HepG2 (cell line): ENCODE measurements at places on chromosomes 12 and 14. TPM values are rescaled to one million over a fixed set of nuclear protein-coding genes. Genes with fewer than 3 reads are reported as not detected.

GRCh38 chr14:91732859-91733477 is 1.1 kb upstream of the CATSPERB start:
- DNase-seq: no peak

GRCh38 chr12:16008421-16008824 is 97.3 kb downstream of the DERA start:
- DNase-seq: no peak

GRCh38 chr14:69711881-69712560 is 54.9 kb upstream of the SRSF5 start:
- no peak for DNase-seq

DNA sequence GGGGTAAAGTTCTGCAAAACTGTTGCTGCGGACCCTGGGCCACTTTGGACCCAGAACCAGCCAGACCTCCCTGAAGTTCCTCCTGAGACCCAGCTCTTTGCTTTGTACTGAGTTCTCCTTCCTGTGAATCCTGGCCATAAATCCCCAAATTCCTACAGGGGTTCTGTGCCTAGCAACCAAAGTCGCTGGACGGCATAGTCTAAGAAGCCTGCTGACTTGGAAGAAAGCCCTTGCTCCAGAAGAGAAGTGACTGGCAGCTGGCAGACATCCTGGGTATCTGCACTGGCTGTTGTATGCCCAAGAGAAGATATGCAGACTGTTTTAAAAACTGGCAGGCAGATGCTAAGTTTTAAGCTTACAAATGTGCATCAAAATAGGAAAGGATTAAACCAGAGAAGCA is 99.9 kb upstream of the SLC24A4 start:
- no peak for DNase-seq

- no peak for DNase-seq
Measured at GRCh38 chr12:104142543-104142942, 4.5 kb upstream of the NFYB start.

- peak; percentile 55 for DNase-seq
Measured at GRCh38 chr12:13223179-13223804, 26.8 kb downstream of the EMP1 start.

GRCh38 chr12:49345051-49345824 is 1.4 kb upstream of the DNAJC22 start:
- no peak for DNase-seq

GRCh38 chr12:43106355-43106754 is 445.6 kb downstream of the ADAMTS20 start:
- DNase-seq: no peak

The PROX2 gene
- total RNA-seq: not detected in 2 replicates

The TMED10 gene
- 183 and 311 TPM in 2 replicates for total RNA-seq

The AMHR2 gene
- total RNA-seq: 0.58 and 0.90 TPM in 2 replicates

DNA sequence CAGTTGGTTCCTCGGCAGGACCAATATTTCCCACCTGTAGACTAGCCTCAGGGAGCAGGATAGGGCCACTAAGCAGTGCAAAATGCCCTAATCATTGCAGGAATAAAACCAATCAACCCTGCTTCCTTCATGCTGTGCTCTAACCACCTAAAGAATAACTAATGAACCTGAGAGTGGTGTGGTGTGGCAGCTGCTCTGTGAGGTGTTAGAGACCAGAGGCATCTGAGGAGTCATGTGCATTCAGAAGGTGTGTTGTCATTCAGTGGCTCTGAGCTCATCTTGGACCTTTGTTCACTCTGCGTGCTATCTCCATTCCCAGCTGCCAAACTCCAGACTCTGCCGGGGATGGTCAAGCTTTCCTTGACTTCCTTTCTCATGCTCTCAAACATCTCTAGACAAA is 136.7 kb upstream of the EGLN3 start:
- no peak for DNase-seq

- DNase-seq: no peak
Measured at GRCh38 chr14:61698206-61698980, 3.1 kb downstream of the HIF1A start.

DNA sequence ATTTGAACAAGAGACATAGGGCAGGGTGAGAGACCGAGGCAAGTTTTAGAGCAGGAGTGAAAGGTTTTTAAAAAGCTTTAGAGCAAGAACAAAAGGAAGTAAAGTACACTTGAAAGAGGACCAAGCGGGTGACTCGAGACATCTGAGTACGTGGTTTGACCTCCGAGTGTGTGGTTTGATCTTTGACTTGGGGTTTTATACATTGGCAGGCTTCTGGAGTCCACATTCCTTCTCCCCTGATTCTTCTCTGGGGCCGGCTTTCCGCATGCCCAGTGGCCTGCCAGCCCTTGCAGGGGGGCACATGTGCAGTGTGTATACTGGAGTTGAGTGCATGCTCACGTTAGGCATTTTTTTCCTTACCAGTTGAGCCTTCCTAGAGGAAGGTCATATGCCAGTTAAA is 96.3 kb downstream of the SLC15A4 start:
- no peak for DNase-seq

- no peak for DNase-seq
Measured at GRCh38 chr14:103512701-103513611, 9.7 kb downstream of the CKB start.

The TMPRSS12 gene
- not detected in 2 replicates for total RNA-seq

- no peak for DNase-seq
Measured at GRCh38 chr14:45680531-45680930, 427.5 kb upstream of the MIS18BP1 start.

- no peak for DNase-seq
Measured at GRCh38 chr12:2169940-2170339, 117.2 kb downstream of the CACNA1C start.

GRCh38 chr12:3420693-3421092 is 70.3 kb upstream of the PRMT8 start:
- DNase-seq: no peak

- DNase-seq: no peak
Measured at GRCh38 chr12:114265036-114265435, 140.9 kb downstream of the TBX5 start.

GRCh38 chr12:17680220-17680619 is 409.8 kb downstream of the RERGL start:
- no peak for DNase-seq

DNA sequence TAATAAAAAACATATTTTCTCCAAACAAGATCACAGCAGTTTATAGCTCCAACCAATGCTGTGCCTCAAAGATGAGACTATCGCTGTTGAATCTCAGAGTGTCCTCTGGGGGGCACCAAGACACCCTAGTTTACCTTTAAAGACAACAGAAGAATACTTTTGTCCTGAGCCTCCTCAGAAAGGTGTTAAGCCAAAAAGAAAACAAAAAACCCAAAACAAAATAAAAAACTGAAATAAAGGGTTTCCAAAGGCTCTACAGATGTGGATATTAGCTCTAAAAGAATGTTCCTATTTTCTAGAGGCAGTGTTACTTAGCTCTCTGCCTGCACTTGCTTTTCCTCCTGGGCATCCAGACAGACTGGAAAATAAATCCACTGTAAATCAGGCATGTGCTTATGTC is 86.9 kb upstream of the TTC7B start:
- peak; percentile 40 for DNase-seq
